ENCODE measurements at places on chromosomes 7 and 10. TPM values are rescaled to one million over a fixed set of nuclear protein-coding genes. Genes with fewer than 3 reads are reported as not detected.

The OPALIN gene
- total RNA-seq: not detected

GRCh38 chr10:120195984-120196712 lies 260.9 kb upstream of the PLPP4 start:
- H3K27ac ChIP-seq: no peak overlapping the region
- H3K4me3 ChIP-seq: no peak overlapping the region
- no peaks in the 10 kb centered on the region for H3K4me1 ChIP-seq
- H3K36me3 ChIP-seq: no peaks in the 10 kb centered on the region
- no peak for DNase-seq
- H3K27me3 ChIP-seq: no peaks in the 10 kb centered on the region

The TACC2 gene
- total RNA-seq: 0.60 TPM

DNA sequence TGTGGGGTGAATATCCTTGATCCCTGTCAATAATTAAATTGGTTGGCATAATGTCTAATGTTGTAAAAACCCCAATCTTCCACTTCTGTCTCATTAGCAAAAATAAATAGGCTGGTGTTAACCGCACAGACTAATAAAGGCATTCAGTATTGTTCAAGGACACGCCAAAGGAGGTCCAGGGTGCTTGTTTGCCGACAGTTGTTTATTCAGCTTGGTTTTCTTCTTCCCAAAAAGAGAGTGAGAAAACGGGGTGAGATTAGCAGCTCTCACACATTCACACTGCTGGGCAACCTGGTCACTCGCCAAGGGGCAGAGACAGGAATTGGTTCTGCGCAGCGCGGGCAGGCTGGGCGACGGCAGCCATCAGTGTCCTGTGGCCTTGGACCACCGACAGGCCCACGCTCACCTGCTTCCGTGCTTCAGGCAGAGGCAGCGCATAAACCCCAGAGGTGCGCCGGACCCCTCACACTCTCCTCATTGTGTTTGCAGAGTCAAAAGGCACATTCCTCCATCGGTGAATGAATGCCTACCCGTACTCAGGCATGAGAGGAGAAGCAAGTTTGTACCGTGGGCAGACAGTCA lies 26.2 kb upstream of the LMBR1 start:
- H3K27me3 ChIP-seq: peaks cover 44% of the 10 kb centered on the region
- no peaks in the 10 kb centered on the region for H3K36me3 ChIP-seq
- no peak overlapping the region for H3K27ac ChIP-seq
- DNase-seq: no peak
- no peak overlapping the region for H3K4me3 ChIP-seq

- no peak overlapping the region for H3K4me3 ChIP-seq
- H3K36me3 ChIP-seq: no peaks in the 10 kb centered on the region
- H3K4me1 ChIP-seq: no peaks in the 10 kb centered on the region
- DNase-seq: no peak
- H3K27ac ChIP-seq: no peak overlapping the region
- no peaks in the 10 kb centered on the region for H3K27me3 ChIP-seq
Measured at GRCh38 chr10:17147884-17148489, 18.4 kb upstream of the CUBN start.

The NRG3 gene
- total RNA-seq: not detected

GRCh38 chr10:89954787-89955566 lies 253.6 kb downstream of the KIF20B start:
- no peak overlapping the region for H3K27ac ChIP-seq
- no peaks in the 10 kb centered on the region for H3K27me3 ChIP-seq
- H3K36me3 ChIP-seq: no peaks in the 10 kb centered on the region
- H3K4me3 ChIP-seq: no peak overlapping the region
- DNase-seq: no peak

DNA sequence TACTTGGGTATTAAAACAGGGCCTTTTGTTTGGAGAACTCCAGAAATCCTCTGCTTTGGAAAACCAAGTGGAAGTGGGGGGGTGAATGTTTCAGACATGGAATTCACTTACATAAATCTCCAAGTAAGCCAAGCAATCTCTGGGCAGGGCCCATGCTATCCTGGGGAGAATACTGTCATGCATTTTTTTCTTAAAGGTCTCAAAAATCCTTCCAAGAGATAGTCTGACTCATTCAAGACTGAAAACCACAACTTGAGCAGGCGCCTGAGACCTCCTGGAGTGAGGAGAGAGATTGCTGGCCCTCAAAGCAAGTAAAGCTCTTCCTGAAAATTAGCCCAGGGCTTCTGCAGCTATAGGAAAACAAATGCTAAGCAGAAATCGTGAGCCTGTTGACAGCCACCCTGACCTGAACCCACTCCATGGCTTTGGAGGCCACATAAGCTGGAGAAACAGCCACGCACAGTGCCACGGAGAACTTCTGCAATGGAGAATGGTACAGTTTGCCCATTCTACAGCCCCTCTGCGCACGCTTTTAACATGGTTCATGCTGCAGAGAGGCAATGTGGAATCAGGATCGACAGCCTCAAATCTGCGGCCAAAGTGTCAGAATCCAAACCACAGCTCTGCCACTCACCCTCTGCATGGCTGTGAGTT lies 203.1 kb upstream of the AUTS2 start:
- H3K36me3 ChIP-seq: no peaks in the 10 kb centered on the region
- no peaks in the 10 kb centered on the region for H3K4me1 ChIP-seq
- H3K4me3 ChIP-seq: no peak overlapping the region
- no peaks in the 10 kb centered on the region for H3K27me3 ChIP-seq
- H3K27ac ChIP-seq: no peak overlapping the region

The BLNK gene
- total RNA-seq: 1.4 TPM

The ATXN7L1 gene
- 42.3 TPM for total RNA-seq

The SOSTDC1 gene
- total RNA-seq: not detected

The IPMK gene
- total RNA-seq: 3.7 TPM

DNA sequence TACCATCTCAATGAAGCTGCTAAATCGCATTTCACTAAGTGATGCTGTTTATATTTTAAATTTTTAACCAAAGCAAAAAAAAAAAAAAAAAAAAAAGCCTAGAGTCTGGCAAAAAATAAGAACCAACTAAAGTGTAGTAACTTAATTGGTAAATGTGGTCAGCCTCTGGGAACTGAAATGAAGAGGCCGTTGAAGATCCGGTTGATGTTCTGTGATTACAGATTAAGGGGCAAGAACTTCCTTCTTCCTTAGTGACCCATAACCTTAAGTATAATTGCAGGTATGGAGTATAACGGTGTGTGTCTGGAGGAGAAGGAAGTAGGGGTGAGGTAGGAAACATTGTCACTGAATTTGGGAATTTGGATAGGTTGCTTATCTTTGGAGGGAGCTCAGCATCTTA lies 7.7 kb upstream of the SRGN start:
- no peaks in the 10 kb centered on the region for H3K27me3 ChIP-seq
- no peak for DNase-seq
- H3K36me3 ChIP-seq: no peaks in the 10 kb centered on the region
- no peak overlapping the region for H3K27ac ChIP-seq
- H3K4me1 ChIP-seq: no peaks in the 10 kb centered on the region
- no peak overlapping the region for H3K4me3 ChIP-seq

DNA sequence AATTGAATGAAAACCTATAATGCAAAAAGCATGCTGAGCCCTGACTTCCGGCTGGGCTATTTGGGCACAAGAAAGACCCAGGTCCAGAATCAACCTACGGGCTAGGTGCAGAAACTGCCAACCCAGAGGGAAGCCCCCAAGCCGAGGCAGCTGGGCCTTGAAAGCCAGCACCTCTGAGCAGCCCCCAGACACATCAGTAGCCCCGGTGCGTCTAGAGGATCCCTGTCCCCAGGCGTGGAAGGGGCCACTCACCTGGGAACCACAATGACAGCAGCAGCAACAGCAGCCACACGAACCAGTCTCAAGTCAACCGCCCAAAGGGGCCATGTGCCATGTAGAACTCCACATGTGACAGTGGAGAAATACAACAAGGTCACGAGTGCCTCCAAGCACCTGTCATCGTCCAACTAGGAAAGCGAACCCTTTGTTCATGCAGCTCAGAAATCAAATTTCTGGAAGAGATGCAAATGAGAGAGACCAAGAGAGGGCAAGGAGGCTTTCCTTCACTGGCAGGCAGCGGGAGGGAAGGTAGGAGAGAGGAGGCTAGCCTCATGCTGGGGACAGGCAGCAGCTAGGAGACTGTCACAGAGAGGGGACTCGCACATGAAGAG lies 57.5 kb upstream of the CHST15 start:
- H3K36me3 ChIP-seq: no peaks in the 10 kb centered on the region
- H3K4me3 ChIP-seq: no peak overlapping the region
- peaks cover 10% of the 10 kb centered on the region for H3K4me1 ChIP-seq
- DNase-seq: no peak

- no peak for DNase-seq
- H3K27me3 ChIP-seq: peaks cover 25% of the 10 kb centered on the region
- no peak overlapping the region for H3K4me3 ChIP-seq
- no peaks in the 10 kb centered on the region for H3K36me3 ChIP-seq
Measured at GRCh38 chr7:47253650-47254080, 328.2 kb downstream of the TNS3 start.

Measured in T-cell (primary cell).